ENCODE measurements at places on chromosomes 4 and X.

DNA sequence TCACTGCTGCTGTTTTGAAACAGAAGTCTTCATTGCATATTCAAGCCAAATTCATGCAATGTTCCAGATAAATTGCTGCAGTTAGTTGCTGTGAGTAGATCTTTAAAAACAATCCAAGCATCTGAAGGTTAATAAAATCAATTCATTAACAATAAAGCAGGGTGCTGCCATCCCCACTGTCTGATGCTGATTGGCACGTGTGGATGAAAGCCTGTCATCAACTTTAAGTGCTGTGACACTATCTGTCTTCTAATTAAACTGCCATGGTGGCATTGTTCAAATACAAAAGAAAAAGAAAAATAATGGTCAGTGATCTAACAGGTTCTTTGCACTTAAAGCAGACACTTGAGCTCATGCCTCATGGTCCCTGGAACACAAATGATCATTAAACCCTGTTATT is 63.0 kb upstream of the MND1 start:
- no peak for DNase-seq

- no peak for DNase-seq
Observed at GRCh38 chr4:157005193-157005592, 33.6 kb upstream of the PDGFC start.

DNA sequence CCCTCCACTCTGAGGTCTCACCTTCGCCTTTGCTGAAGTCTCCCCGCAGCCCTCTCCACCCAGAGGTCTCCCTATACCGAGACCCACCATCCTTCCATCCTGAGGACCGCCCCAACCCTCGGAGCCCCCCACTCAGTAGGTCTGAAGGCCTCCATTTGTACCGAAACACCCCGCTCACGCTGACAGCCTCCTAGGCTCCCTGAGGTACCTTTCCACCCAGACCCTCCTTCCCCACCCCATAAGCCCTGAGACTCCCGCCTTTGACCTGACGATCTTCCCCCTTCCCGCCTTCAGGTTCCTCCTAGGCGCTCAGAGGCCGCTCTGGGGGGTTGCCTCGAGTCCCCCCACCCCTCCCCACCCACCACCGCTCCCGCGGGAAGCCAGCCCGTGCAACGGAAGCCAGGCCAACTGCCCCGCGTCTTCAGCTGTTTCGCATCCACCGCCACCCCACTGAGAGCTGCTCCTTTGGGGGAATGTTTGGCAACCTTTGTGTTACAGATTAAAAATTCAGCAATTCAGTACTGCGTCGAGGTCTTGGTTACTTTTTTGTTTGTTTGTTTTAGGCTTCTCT is 5.0 kb downstream of the SOD3 start:
- DNase-seq = no peak

DNA sequence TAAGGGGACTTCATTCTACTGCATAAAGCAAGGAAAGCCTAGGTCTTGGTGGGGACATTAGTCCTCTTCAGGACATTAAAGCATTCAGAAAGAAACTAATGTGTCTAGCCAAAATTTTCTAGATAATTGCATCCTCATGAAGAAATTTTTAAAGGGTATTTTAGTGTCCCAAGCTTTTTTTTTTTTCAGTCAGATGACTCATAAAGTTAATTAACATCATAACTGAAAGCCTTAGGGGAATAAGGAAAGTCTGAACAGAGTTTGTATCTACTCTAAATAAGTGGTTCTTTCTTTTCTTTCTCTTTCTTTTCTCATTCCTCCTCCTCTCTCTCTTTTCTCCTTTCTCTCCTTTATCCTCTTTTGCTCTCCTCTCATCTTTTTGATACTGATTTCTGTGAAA is 202.4 kb downstream of the ADAMTS3 start:
- DNase-seq = peak; percentile 30

GRCh38 chr4:1193206-1194009 is 21.0 kb upstream of the SPON2 start:
- DNase-seq = no peak

All from fibroblast of skin of right biceps (primary cell).